ENCODE measurements at places on chromosomes 2 and 18. TPM values are rescaled to one million over a fixed set of nuclear protein-coding genes. Genes with fewer than 3 reads are reported as not detected.

DNA sequence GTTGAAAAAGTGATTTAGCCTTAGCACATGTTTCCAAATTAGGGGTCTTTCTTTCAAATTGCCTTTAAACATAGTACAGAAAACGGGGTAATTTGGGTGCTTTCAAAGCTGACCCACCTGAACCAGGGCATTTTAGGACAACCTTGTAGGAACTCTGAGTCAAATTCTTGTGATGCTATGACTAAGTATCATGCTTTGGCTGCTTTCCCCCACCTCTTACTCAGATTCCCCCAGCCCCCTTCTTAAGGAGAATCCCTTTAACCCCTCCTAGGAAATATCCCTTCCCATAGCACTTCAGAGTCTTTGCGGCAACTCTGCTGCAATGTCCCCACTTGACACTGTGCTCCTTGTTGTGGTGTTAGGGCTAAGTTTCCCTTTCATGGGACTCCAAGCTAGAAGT lies 18.6 kb upstream of the KLF7 start:
- DNase-seq, result no peak

DNA sequence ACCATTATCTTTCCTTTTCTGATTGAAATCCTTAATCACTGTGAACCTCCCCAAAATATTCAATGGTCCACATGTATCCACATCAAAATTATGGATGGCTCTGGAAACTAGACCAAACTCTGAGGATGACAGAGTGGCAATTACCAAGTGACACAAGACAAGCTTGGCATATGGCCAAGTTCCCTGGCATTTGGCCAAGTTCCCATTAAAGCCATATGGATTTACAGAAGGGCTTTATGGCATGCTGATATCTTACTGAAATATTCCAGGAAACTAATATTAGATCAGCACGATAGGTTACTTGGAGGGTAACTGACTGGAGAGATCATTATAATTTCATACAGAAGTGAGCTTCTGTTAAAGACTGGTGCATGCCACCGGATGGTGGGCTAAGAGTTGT lies 21.9 kb upstream of the CERS6 start:
- no peak for DNase-seq

GRCh38 chr2:24491542-24492420 lies 727 bp downstream of the NCOA1 start:
- DNase-seq, result peak; percentile 72

- no peak for DNase-seq
Measured at GRCh38 chr18:3552305-3552704, 102.3 kb downstream of the TGIF1 start.

- DNase-seq, result no peak
Measured at GRCh38 chr18:73683409-73684238, 464.0 kb downstream of the FBXO15 start.

- DNase-seq, result no peak
Measured at GRCh38 chr2:237412988-237413776, 782 bp downstream of the COL6A3 start.

MSTN gene
- not detected for total RNA-seq

- DNase-seq, result no peak
Measured at GRCh38 chr2:16174693-16175045, 234.3 kb downstream of the MYCN start.

- no peak for DNase-seq
Measured at GRCh38 chr2:74772046-74772445, 61.9 kb upstream of the HK2 start.

C2orf42 gene
- 16.0 TPM for total RNA-seq

GRCh38 chr2:30115141-30115980 lies 31.4 kb upstream of the YPEL5 start:
- DNase-seq, result peak; percentile 50

RTKN gene
- total RNA-seq, result 1.6 TPM

DYNAP gene
- total RNA-seq, result not detected

DNA sequence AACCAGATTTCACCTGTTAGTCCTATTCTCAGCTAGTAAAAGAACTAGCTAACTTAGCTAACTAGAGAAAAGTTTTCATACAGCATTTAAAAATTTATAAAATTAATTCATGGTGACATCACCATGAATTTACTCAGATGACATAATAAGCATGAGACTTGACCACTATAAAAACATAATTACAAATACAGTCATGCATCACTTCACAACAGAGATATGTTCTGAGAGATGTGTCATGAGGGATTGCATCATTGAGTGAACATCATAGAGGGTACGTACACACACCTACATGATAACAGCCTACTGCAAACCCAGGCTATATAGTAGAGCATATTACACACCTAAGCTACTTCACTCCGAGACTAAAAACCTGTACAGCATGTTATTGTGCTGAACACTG lies 481.3 kb upstream of the CHAC2 start:
- DNase-seq, result no peak

GRCh38 chr2:31380243-31380642 lies 34.3 kb downstream of the XDH start:
- no peak for DNase-seq

DNA sequence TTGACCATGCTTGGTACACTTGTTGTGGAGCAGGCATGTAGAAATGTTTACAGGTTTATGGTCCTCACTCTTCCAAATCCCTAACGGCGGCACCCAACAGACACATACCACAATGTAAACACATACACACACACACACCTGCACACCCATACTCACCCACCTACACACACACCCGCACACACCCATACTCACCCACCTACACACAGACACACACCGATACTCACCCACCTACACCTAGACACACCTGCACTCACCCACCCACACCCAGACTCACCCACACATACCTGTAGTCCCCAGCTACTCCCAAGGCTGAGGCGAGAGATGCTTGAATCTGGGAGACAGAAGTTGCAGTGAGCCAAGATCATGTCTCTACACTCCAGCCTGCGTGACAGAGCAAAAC lies 1.5 kb upstream of the RAB6D start:
- DNase-seq, result no peak

DNA sequence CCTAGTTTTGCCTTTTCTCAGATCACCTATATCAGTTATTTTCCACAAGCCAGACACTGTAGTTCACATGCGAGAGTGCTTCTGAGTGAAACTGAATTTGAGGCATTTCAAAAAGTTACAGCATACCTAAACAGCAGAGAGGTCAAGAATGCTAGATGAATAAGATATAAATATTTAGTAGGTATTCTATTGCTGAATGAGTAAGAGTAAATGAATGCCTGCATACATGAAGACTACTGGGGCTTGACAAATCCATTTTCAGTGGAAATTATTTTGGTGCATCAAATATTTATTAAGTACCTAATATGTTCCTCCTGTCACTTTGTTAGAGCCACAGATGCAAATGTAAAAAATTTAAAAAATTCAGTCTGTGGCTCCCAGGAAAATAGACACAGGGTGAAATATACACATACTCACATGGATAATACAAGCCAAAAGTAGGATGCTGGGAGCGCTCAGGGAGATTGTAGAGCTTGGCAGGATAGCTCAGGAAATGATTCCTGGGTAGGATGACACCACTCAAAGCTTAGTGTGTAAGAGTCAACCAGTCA lies 27.6 kb upstream of the CDC42EP3 start:
- no peak for DNase-seq

GRCh38 chr18:35050705-35051195 lies 9.5 kb downstream of the MAPRE2 start:
- no peak for DNase-seq
